NT2/D1 (cell line): ENCODE measurements at places on chromosomes 1 and 21.

GRCh38 chr1:8361198-8361849 is 43.4 kb downstream of the SLC45A1 start:
- no peak for DNase-seq

DNA sequence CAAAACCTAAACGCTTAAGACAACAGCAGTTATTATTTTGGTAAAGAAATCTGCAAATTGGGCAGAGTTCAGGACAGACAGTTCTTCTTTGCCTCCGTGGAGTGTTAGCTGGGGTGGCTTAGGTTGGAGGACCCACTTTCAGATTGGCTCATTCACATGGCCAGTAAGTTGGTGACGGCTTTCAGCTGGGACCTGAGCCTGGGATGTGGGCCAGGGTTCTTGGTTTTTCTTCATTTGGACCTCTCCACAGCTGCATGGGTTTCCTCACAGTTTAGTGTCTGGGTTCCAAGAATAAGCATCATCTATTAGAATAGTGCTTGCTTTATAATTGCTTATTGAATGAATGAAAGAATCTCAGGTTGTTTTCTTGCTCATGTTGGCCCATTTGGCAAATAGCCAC is 72.2 kb downstream of the ATF6 start:
- no peak for DNase-seq

DNA sequence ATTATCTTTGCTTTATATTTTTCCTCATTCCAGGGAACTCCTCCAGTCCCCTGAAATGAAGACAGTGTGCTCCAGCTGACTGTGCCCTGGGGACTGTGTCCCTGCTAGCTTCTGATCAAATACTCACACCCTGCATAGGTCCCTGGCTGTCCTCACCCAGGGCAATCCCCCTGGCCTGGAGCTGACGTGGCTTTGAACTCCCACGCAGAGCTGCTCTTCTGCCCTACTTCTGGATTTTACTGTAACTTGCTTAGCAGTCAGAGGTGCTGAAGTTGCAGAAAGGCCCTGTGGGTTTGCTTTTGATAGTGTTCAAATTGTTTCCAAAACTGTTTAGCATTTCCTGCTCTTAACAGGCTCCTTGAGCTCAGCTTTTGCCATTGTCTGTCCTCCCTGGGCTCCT is 186.5 kb downstream of the FASLG start:
- DNase-seq: no peak

- DNase-seq: no peak
These were observed 426.7 kb downstream of the RWDD3 start for GRCh38 chr1:95660736-95661135.

DNA sequence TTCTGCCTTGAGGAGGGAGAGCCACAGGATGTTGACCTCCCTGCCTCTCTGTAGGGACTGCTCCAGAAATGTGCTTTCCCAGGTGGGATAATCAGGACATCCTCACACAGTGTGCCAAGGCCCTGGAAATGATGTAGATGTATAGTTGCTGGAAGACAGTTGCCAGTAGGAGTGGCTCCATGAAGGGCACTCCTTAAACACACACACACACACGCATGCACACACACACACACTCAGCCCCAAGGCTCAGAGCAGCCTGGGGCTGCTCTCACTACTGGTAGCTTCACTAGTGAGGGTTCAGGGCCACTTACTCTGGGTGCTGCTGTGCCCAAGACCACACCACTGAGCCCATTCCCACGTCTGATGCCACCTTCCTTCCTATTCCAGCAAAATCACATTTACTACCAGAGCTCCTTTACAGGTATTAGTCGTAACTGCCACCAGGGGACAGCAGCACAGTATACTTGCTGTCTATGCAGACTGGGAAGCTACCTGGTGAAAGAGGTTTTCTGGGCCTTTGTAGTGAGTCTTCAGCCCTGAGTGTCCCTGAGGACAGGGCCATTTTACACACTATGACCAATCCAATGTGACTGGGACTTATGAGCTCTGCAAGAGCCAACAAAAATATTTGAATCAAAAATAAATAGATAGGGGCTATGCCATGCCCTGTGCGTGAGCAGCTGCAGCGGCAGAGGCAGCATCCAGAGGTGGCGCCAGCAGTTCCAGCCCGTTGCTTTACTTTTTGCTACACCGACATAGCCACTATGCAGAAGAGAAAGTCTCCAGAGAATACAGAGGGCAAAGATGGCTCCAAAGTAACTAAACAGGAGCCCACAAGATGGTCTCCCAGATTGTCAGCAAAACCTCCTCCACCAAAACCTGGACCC is 15.0 kb downstream of the CRNN start:
- peak; percentile 44 for DNase-seq

- DNase-seq: no peak
These were observed 8.9 kb downstream of the ADAR start for GRCh38 chr1:154598871-154599635.

DNA sequence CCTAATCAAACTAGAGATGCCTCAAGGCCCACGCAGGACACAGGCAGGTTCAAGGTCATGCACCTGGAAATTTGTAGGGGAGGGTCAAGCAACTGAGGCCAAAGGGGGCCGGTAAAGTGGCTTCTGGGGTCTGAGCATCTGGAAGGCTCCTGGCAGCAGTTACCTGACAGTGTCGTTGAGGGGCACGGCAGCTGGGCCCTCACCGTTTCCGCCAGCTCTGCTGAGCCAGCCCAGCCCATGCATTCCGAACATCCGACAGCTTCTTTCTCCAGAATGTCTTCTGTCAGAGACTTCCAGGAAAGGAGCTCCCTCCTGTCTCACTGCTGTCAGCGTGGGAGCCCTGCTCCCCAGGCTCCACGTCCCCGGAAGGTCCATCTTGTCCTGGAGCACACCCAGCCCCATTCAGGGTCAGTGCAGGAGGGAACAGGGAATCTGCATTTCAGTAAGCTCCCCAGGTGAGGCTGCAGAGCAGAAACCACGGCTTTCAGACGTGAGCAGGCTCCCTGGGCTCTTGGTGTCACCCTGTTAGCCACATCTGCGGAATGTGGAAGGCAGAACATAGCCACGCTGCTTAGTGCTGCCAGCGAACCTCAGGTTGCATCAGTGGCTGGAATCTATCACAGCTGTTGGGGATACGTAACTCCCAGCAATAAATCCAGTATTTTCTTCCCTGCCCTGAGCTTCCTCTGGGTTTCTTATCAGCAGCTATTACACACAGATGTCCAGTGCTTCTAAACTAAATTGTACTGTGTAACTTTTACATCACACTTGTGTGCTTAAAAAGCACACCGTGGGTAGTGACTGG is 36.3 kb upstream of the FAM3B start:
- DNase-seq: no peak

- no peak for DNase-seq
These were observed 347.2 kb downstream of the DISC1 start for GRCh38 chr1:231973830-231974229.

DNA sequence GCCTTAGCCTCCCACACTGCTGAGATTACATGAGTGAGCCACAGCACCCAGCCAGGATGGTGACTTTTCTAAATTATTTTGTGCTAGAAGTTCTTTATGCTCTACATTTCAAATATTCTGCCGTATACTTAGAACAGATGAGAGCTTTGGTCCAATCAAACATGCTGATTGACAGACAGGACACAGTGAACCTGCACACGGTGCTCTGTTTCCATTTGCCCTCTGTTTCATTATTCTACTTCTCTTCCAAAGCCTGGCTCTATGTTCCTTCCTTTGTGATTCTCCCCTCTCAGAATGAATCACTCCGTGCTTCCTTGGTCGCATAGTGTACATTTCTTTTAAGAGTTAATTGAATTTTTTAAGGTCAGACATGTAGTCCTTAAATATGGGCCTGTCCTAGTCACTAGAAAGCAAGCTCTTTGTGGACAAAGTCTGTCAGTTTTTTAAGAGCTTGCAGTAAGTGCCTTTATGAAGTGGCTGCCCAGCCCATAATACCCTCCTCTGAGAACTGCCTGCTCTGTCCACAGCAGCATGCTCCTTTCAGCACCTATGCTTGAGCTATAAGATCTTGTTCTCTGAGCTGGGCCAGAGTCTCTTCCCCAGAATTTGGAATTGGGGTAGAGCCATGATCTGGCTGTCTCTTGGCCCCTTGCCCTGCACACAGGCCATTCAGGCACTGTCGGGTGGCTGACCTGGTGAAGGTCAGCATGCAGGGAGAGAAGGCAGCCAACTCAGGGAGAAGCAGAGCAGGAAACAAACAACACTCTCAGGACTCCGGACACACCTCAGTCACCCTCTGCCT is 66.8 kb upstream of the SLC44A3 start:
- DNase-seq: no peak
